ENCODE measurements at places on chromosomes 1 and 21.

DNA sequence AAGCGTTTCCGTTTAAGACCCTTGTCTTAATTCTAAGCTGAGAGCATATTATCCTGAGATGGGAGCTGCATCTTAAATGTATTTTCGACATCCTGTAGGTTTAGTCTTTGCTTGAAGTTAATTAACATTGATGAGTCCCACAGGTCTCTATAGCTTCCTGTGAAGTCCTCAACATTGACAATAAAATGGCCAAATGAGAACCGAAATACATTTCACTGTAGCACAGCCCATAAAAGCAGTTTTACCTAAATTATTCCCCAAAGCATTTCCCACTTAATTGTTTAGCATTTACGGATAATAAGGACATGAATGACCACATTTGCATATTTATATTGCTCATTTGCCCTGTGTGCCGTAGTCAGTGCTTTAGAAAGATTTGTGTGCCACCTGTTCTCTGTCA, 116.4 kb downstream of the CRB1 start:
- H3K4me1 ChIP-seq = no peaks in the 10 kb centered on the region
- H3K36me3 ChIP-seq = no peaks in the 10 kb centered on the region
- H3K4me3 ChIP-seq = no peak overlapping the region
- no peaks in the 10 kb centered on the region for H3K27me3 ChIP-seq
- no peak overlapping the region for H3K27ac ChIP-seq

DNA sequence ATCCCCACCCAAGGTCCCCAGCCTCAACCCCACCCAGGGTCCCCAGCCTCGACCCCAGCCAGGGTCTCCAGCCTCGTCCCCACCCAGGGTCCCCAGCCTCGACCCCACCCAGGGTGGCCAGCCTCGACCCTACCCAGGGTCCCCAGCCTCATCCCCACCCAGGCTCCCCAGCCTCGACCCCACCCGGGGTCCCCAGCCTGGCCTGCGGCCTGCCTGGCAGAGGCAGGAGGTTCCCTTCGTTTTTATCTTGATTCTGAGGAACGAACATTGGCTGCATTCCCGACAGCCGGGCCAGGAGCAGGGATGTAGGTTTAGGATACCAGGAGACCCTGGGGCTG, 3.4 kb upstream of the PDE9A start:
- no peaks in the 10 kb centered on the region for H3K27me3 ChIP-seq
- H3K27ac ChIP-seq = no peak overlapping the region
- H3K4me1 ChIP-seq = peaks cover 11% of the 10 kb centered on the region
- no peak overlapping the region for H3K4me3 ChIP-seq
- no peak for DNase-seq
- H3K36me3 ChIP-seq = peaks cover 1% of the 10 kb centered on the region

DNA sequence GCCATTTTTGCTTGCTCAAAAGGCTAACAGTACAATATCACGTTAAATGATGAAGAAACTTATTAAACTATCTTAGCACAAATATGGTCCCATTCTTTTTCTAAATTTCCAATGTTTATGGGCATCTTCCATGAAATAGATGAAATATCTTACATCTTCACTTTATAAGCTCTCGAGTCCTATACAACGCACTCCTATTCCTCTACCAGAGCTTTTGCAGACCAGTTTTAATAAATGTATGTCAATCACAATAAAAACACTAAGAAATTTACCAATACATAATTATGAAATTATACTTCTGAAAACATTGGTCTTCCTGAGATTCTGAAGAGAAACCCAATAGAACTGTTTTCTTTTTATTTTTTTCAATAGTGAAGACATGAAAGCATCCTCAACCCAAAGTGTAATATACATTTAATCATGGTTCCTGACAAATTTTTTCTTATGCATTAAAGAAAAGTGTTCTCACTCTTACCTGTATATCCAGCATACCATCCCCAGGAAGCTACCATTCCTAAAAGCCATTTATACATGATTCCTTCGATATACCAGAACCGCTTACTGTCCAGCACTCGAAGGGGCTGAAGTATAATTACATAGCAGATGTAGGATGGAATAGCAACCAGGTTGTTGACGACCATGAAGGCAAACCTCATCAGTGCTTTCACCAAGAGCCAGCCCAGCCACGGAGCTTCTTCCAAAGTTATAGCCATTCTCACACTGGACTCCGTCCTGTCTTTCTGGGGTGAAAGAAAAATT, 1.8 kb downstream of the LPGAT1 start:
- H3K4me1 ChIP-seq = peaks cover 2% of the 10 kb centered on the region
- H3K4me3 ChIP-seq = no peak overlapping the region
- H3K36me3 ChIP-seq = peaks cover 28% of the 10 kb centered on the region
- peaks cover 15% of the 10 kb centered on the region for H3K27me3 ChIP-seq
- no peak for DNase-seq
- no peak overlapping the region for H3K27ac ChIP-seq

GRCh38 chr1:203554071-203554470, 60.1 kb downstream of the OPTC start:
- no peak for DNase-seq
- no peaks in the 10 kb centered on the region for H3K36me3 ChIP-seq
- peaks cover 8% of the 10 kb centered on the region for H3K27me3 ChIP-seq
- peaks cover 22% of the 10 kb centered on the region for H3K4me1 ChIP-seq
- H3K4me3 ChIP-seq = no peak overlapping the region
